ENCODE measurements at places on chromosomes 1 and 21.

GRCh38 chr1:186231861-186232436, 143.1 kb downstream of the TPR start:
- no peak for DNase-seq

DNA sequence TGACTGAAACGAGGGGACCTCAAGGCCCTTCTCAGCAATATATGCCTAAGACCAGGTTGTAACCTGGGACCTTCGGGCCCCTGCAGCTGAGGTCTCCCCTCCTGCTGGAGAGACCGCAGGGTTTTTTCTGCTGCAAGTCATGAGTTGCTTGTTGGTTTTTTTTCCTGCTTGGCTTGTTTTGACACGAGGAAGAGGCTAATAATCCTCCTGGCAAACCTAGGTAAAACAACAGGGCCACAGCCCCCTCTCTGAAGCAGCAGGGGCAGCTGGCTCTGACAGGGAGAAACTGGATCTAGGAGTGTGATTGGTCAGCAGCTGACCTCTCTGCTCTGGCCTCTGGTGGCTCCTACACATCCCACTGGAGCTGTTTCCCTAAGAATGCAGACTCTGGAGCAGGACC, 69.0 kb downstream of the CD34 start:
- no peak for DNase-seq

DNA sequence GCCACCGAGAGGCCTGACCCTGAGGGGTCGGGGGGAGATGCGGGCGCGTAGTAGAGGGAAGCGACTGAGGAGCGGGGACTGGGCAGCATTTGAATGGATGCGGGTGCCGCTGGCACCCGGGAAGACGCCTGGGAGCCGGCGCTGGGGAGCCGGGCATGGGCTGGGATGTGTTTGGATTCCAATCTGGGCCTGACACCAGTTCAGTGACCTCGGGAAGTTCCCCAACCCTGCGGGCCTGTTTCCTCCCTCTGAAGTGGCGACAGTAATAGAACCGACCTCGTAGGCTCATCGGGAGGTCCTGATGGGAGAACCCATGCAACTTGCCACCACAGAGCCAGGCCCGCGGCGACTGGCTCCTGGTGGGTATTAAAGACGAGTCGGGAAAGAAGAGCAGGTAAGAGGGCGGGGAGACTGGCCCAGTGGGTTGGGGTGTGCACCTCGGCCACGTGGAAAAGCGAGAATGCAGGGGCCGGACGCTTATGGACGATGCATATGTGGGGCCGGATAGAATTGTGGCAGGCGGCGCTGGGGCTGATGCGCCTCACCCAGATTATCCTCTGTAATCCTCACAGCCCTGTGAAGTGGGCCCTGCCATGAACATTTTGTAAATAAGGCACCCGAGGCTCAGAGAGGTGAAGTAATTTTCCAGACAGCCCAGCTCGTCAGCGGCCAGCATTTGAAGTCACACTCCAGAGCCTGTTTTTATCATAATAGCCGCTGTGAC, 105.8 kb downstream of the SLC16A1 start:
- no peak for DNase-seq

GRCh38 chr1:177838907-177839485, 130.9 kb downstream of the SEC16B start:
- DNase-seq = no peak

GRCh38 chr1:1199961-1200875, 6.2 kb downstream of the TNFRSF18 start:
- DNase-seq = peak; percentile 42

DNA sequence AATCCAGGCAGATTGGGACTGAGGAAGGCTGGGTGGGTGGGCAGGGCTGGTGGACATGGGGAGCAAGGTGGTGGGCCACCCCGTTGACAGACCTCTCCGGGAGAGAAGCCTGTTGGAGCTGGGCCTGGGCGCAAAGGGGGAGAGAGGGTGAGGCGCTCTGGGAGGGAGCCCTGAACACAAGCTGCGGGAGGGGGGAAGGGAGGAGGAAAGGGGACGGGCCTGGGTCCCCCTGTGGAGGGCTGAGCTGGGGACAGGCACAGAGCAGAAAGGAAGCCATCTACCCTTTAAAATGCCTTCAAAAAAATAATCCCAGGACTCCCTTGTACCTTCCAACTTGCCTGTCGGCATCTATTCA, 161.8 kb downstream of the PSMG1 start:
- no peak for DNase-seq

GRCh38 chr1:38547321-38547720, 312.3 kb downstream of the RRAGC start:
- DNase-seq = peak; percentile 17

DNA sequence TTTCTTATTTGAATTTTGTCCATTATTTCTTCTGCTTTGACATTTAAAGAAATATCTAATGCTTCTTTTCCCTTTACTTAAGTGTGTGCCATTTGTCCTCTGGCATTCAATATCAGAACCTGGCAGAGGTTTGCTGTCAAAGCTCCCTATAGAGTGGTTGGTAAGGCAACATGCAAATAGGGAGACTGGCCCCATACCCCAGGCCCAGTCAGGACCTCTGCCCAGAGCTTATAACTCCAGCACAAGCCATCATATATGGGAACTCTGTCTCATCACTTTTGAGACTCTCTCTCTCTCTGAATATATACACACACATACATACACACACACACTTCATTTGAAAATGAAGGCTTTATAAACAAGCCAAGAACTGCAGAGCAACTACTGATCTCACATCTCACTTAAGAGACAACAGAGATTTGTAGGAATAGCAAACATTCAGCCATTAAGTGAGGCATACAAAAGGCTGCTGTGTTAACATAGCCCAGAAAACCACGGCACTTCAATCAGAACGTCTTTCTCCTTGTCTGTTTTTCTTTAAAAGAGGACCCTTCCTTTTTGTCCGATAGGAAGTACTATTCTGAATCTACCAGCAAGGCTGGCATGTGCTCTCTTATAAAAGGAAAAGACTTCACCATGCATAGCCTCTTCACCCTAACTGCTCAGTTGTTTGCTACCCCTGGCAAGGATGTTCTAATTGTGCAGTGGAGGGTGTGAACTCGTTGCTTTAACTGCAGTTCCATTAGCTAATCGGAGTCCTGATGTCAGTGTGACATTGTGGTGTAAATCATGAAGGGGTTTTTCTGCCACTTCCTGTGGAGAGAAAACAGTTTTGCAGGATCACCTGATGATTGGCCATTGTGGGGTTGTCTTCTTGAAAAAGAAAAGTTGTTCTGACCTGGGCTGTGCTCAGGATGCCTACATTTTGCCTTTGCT, 101.7 kb downstream of the NR5A2 start:
- DNase-seq = no peak

- DNase-seq = no peak
Measured at GRCh38 chr1:93845538-93846205, 33.3 kb downstream of the DNTTIP2 start.

DNA sequence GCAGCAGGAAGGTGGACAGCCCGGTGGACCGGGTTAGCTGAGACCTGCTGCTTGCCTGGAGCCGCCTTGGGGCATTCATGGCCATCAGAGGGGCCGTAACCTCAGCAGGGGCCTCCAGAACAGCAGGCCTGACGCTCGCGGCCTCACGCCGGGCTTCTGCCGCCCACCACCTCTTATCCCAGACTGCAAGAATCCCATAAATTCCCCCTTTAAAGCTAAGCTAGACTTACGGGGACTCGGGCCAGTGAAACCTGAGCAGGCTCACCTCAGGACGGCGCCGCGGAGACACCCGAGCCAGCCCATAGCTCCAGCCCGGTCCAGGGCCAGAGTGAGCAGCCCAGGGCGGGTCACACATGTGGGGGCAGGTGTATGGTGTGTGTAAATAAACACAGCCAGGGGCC, 132.3 kb downstream of the GLIS1 start:
- DNase-seq = no peak

DNA sequence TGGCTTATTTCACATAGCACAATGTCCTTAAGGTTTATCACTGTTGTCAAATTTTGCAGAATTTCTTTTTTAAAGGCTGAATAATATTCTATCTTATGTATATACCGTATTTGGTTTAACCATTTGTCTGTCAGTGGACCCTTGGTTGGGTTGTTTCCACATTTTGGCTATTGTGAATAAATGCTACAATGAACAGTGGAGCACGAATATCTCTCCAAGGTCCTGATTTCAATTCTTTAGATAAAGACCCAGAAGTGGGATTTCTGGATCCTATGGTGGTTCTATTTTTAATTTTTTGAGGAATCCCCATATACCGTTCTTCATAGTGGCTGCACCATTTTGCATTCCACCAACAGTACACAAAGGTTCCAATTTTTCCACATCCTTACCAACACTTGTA, 5.8 kb upstream of the ZBTB17 start:
- no peak for DNase-seq
